ENCODE measurements at places on chromosomes 11 and 22.

GRCh38 chr22:24030186-24030702, 19.1 kb downstream of the CABIN1 start:
- no peak for DNase-seq

- DNase-seq = no peak
Measured at GRCh38 chr11:93287434-93287833, 43.1 kb upstream of the DEUP1 start.

DNA sequence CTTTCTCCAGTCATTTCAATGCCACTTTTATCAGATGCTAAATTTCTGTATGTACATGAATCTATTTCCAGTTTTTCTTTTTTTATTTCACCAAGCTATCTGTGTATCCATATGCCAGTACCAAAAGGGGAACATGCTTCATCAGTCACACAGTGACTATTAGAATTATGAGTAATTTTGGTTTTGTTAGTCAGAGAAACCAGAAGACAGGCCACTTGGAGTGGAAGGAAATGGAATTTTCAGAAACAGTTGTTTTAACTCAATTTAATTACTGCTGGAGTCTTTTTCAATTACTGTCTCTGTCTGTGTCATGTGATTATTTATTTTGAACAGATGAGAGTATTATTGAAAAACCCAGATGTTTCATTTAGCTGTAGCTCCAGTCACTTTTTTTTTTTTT, 84.6 kb upstream of the ANO3 start:
- no peak for DNase-seq

DNA sequence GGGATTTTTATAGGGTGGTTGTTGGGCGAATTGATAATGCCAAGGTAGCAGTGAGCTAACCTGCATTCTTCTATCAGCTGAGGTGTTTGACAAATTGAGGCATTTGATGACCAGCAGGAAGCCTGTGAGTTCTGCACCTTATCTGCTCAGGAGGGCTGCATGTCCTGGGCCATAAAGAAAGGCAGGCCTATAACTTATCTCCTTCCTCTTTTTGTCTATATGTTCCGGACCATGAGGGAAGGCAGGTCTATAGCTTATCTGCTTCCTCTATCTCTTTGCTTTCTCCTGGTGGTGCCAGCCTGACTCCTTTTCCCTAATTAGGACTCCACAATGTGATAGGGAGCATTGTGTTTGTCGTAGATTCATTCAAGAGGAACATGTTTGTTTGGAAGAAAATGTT, 8.6 kb upstream of the JAM3 start:
- no peak for DNase-seq

DNA sequence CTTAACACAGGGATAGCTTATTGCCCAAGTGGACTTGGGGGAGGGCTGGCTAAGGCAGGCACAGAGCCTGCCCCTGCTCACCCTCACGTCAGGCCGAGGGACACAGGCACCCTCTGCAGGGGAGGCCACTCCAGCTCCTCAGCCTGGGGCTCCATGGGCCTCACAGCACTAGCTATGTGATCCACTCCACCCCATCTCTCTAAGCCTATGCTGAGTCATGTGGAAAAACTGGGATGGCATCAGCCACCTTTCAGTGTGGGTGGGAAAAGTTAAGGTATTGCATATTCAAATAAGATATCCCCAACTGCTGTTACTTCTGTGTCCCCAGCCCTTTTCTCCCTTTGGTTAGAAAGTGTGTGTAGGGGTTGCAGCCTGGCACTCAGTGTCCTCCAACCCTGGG, 22.3 kb downstream of the RANGAP1 start:
- no peak for DNase-seq

DNA sequence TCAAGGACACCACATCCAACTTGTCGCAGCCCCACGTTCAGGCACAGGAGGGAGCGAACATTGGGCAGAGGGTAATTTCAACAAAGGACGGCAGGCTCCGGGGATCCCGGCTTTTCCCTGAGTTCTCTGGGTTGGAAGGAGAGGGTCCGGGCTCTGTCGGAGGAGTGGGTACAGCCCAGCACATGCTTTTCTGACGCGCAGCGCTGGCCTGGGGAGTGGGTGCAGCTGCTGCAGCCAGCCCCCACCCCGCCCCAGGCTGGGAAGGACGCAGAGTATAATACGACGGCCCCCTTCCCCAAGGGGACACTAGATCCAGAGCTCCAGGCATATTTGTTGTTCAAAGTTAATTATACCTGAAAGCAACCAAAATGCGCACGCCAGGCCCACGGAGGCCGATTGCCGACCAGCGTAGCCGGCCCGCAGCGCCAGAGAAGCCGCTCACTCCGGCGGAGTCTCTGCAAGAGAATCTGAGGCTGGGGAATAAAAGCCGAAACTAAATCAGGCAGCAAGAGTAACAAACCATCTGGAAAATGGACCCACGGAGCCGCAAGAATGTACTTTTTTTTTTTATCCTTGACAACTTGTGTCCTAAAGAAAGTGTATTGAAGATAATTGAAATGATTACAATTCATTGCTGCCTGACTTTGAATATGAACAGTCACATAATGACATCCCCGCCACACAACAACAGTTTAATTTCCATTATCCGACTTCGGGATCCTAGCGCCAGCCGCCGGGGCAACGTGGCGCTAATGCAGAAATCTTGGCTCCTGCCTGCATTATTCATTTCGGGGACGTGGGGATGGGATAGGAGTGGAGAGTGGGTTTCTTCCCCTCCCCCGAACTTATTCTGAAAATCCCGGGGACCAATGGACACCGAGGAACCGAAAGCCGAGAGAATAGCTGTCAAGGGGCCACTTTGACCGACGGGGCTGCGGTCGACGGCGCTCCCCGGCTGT, 14.0 kb upstream of the PAX6 start:
- DNase-seq = no peak

DNA sequence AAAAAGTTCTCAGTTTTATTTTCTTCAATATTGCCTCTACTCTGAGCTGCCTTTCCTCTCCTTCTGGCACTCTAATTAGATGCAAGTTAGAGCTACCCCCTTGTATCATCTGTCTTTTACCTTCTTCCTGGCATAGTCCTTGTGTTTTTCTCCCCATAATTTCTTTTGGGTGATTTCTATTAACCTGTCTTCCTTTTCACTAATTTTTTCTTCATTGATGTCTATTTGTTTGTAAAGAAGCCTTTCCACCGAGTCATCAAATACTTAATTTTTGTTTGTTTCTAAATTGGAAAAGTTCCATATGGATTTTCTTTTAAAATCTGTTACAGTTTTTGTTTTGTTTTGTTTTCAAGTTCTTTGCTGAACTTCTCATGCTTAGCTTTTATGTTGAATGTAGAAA, 558.1 kb downstream of the TBC1D22A start:
- no peak for DNase-seq

- no peak for DNase-seq
Measured at GRCh38 chr11:55967914-55968313, 1.8 kb downstream of the OR10AG1 start.

DNA sequence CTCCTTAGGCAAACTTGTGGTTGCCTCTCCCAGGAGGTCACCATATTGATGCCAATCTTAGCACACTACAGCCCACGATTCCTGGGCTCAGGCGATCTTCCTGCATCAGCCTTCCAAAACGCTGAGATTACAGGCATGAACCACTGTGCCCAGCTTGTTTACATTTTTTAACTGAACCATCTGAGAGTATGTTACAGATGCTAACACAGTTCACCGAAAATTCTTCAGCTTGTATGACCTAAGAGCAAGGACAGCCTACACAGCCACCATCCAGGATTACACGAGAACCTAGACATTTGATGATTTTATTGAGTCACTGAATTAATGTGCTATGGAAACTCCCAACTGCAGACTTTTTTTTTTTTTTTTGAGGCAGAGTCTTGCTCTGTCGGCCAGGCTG, 5.8 kb upstream of the LGALS1 start:
- DNase-seq = no peak

DNA sequence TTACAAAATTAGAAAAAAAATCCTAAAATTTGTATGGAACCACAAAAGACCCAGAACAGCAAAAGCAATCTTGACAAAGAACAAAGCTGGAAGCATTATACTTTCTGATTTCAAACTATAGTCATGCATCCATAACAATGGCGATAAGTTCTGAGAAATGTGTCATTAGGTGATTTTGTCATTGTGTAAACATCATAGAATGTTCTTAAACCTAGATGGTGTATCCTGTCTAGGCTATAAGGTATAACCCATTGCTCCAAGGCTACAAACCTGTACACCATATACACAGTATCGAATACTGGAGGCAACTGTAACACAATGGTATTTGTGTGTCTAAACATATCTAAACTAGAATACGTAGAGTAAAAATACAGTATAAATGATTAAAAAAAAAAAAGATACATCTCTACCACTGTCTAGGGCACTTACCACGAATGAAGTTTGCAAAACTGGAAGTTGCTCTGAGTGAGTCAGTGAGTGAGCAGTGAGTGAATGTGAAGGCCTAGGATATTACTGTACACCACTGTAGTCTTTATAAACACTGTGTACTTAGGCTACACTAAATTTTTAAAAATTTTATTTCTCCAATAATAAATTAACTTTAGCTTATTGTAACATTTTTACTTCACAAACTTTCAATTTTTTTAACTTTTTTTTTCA, 18.1 kb upstream of the SC5D start:
- no peak for DNase-seq
